ENCODE measurements at places on chromosomes 2 and 18.
A peak's percentile ranks its signal among the peaks of the same experiment; 100 is the strongest.

- no peak for DNase-seq
Observed at GRCh38 chr18:5588529-5588928, 44.7 kb upstream of the EPB41L3 start.

- DNase-seq = no peak
Observed at GRCh38 chr2:189954989-189955388, 107.5 kb downstream of the MSTN start.

- no peak for DNase-seq
Observed at GRCh38 chr2:225013425-225014365, 28.6 kb downstream of the DOCK10 start.

DNA sequence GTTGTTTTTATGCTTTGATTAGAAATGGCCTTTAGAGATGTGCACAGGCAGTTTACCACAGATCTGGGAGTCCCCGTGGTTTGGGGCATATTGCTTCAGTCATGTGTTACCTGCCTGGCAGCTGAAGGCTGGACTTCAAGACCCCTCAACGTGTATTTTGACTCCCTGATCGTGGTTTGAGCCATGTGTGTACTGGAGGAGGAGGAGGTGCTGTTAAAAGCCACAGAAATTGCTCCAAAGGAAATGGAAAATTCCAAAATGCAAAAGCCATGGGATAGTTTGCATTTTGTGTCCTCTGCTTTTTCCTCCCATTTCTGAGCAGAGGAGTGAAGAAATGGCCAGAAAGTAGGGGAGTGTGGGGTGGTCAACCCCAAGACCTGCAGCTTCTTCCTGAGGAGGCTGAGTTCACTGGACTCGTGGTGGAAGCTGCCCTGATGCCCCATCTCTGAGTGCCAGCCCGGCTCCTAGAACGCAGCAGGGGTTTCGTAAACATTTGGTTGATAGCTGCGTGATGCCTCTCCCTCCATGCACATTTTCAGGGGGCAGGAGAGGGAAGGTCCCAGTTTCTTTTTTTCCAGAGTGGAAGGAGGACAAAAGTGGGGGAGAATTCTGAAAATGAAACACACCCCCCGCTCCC is 45.7 kb downstream of the ITGB1BP1 start:
- DNase-seq = no peak

GRCh38 chr2:158477202-158477601 is 20.4 kb downstream of the PKP4 start:
- DNase-seq = no peak

DNA sequence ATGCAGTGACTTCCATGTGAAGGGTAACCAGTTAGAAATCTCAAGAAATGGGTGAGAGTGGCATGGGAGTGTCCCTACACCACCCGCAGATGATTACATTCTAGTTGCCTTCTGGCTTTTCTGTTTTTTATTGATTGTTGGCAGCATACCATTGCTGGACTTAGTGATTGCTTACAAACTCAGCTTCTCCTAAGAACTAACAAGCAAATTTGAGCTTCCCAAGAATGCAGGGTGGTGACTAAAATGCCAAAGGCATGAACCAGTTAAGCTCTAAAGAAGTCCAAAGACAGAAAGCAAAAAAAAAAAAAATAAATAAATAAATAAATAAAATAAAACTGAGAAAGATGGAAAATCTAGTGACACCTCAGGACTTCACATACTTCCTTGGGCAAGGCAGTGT is 245.5 kb upstream of the PARD3B start:
- DNase-seq = no peak

GRCh38 chr2:101806123-101806522 is 108.6 kb downstream of the MAP4K4 start:
- DNase-seq = peak; percentile 87
